Activated CD8-positive, alpha-beta T cell treated with anti-CD3 and anti-CD28 coated beads, Interleukin-2, amount 10 ng/mL, durations not matched to agents 7 days and 5 days (primary cell): ENCODE measurements at places on chromosomes 16 and 17. TPM values are rescaled to one million over a fixed set of nuclear protein-coding genes. Genes with fewer than 3 reads are reported as not detected.

Gene NOTUM
- total RNA-seq: 0.42 TPM

Gene AOC2
- 2.0 TPM for total RNA-seq

DNA sequence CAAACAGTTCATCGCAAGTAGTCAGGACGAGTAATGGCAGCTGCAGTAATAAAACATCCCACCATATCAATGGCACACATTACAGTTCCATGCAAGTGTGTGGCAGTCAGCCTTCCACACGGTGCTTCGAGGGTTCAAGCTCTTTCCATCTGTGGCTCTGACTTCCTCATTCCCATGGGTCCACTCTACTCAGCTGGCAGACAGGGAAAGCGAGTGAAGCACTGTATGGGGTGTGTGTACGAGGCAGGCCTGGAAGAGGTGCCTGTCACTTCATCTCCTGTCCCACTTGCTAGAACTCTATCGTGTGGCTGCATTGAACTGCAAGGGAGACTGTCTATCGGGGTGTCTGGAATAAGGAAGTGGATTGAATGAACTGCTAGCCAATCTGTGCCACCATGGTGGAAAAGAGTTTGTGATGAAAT is 160.6 kb downstream of the CPPED1 start:
- H3K4me1 ChIP-seq: peaks cover 18% of the 10 kb centered on the region
- no peak for DNase-seq
- no peaks in the 10 kb centered on the region for H3K27me3 ChIP-seq
- no peak overlapping the region for H3K4me3 ChIP-seq
- no peak overlapping the region for H3K27ac ChIP-seq

Gene C17orf107
- 0.97 TPM for total RNA-seq

- H3K27ac ChIP-seq: no peak overlapping the region
- H3K4me3 ChIP-seq: no peak overlapping the region
- peaks cover 33% of the 10 kb centered on the region for H3K36me3 ChIP-seq
- H3K4me1 ChIP-seq: no peaks in the 10 kb centered on the region
- no peak for DNase-seq
Measured at GRCh38 chr17:82956726-82957468, 117.1 kb upstream of the ZNF750 start.

Gene GCGR
- total RNA-seq: not detected

Gene MYH13
- not detected for total RNA-seq

DNA sequence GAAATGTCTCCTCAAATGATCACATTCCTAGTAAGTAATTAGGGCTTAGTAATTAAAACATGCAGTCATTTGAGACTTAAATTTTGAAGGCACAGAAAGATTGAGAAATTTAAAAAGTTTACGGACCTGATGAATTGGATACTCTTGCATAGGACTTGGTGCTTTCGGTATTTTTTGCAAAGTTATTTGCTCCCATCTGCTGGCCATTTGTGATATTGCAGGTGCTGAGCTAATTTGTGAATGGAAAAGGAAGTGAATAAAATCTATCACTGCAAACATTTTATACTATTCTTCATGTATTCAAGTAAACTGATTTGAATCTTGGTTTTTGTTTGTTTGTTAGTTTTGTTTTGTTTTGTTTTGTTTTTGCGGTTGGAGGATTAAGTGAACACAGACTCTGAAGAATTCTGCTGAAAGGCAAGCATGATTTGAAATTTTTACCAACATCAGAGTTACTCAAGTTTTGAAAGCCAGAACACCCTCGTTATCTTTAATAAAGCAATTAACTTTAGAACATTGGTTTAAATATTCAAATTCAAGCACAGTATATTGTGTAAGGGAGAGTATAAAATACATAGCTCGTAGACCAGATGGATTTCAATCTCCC is 689.5 kb upstream of the RBFOX1 start:
- no peaks in the 10 kb centered on the region for H3K36me3 ChIP-seq
- no peak overlapping the region for H3K27ac ChIP-seq
- peak; percentile 61 for DNase-seq
- no peaks in the 10 kb centered on the region for H3K4me1 ChIP-seq
- H3K4me3 ChIP-seq: no peak overlapping the region
- H3K27me3 ChIP-seq: peaks cover 2% of the 10 kb centered on the region
